ENCODE measurements at places on chromosomes 4 and X.

DNA sequence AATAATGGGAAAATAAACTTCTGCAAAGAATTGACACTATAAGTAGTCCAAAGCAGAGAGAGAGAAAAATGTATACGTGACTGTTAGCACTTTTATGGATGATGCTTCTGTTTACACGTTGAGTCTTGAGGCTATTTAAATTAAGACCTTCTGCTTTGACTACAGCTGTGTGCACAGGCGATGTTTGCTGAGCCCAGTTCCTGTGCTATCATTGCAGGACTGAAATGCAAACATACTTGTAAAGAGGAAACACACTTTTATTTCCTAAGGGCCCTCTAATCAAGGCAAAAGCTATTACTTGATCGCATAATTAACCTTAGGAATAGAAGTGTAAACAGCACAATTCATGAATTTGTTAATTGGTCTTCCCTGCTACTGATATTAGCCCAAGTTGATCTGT, 226.9 kb downstream of the FBXW7 start:
- DNase-seq: no peak

- DNase-seq: no peak
These were observed 575.1 kb downstream of the IL15 start for GRCh38 chr4:142211444-142211843.

GRCh38 chrX:84933956-84934556, 69.6 kb upstream of the APOOL start:
- DNase-seq: no peak

DNA sequence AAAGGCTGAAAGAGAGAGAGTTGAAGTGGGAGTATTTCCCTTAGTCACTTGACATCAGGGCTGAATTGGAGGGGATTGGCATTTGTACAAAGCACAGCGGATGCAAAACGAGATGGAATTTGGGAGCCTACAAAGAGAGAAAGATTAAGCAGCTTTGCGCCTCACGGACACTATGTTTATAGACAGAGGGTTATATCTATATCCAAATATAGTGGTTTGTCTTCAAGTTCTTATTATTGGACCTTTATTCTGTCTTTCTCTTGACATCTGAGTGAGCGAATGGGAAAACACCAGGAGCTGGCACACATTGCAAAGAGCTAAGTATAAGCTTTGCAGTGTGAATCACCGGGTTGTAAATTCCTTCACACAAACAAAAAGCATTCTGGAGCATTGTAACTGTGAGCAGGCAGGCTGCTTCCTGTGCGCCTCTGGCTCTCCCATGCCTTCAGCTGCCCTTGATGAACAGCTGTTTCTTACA, 500.2 kb downstream of the STIM2 start:
- no peak for DNase-seq

- DNase-seq: no peak
These were observed 16.6 kb downstream of the BST1 start for GRCh38 chr4:15719506-15719905.

- no peak for DNase-seq
These were observed 120.4 kb downstream of the CHIC1 start for GRCh38 chrX:73683236-73683859.

GRCh38 chr4:123259676-123260646, 136.6 kb upstream of the SPRY1 start:
- DNase-seq: no peak

DNA sequence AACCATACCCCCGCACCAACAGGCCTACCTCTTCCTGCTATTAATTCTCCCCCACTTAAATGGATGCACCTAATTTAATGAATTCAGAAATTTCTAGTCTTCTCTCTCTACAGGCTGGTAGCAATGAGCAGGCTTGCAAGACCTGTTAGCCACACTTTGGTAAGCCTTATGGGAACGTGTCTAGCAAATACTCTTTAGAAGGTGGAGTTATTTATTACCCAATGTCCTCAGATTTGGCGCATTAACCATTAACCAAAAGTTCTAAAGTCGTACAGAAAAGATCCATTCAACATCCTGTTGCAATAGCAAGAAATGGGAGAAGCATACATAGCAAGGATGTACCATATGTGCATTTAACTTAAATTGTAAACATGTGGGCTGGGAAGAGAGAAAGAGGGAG, 47.5 kb downstream of the SLITRK2 start:
- no peak for DNase-seq

GRCh38 chr4:145936997-145937901, 1.4 kb downstream of the ZNF827 start:
- DNase-seq: no peak

GRCh38 chr4:113587156-113587555, 174.4 kb downstream of the CAMK2D start:
- DNase-seq: no peak

DNA sequence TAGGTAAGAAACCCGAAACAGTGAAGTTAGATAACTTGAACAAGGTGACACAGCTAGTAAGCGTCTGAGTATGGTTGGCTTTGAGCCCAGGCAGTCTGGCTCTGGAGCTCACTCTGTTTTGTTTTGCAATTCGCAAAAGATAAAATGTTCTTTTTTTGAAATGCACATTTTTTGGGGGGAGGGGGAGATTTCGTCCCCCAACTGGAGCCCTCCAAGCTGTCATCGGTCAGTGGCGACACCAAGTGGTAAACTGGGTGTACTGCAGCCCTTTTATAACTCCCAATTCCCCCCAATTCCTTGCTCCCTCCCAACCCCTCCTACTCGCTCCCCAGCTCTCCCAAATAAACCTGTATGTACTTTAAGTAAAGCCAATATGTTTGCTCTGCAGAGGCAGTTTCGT, 2.8 kb upstream of the CLCN5 start:
- peak; percentile 15 for DNase-seq

Measured in stimulated activated CD4-positive, alpha-beta T cell treated with anti-CD3 and anti-CD28 coated beads, Interleukin-15, amount 100 ng/mL, for 48 hours (primary cell).